Activated naive CD8-positive, alpha-beta T cell treated with anti-CD3 and anti-CD28 coated beads for 36 hours (primary cell): ENCODE measurements at places on chromosomes 6 and 20. TPM values are rescaled to one million over a fixed set of nuclear protein-coding genes. Genes with fewer than 3 reads are reported as not detected.

DNA sequence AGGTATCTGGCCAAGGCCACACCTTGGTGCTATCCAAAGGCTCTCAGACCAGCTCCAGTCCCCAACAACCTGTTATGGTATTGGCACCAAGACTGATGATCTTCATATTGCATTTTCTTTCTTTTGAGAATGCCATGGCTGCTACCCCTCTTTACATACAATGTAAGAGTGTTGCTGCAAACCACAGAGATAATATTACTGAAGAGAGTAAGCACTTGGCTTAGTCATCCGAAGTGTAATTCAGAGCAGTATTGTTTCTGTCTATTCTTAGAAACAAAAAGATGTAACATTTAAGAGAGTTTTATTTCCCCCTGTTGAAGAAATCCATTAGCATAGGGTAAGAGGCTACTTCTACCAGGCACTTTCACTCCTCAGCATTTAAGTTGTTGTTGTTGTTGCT, 212.5 kb downstream of the C6orf118 start:
- H3K4me3 ChIP-seq: no peak overlapping the region
- no peaks in the 10 kb centered on the region for H3K27me3 ChIP-seq
- H3K4me1 ChIP-seq: no peaks in the 10 kb centered on the region
- no peak overlapping the region for H3K27ac ChIP-seq
- no peaks in the 10 kb centered on the region for H3K36me3 ChIP-seq
- DNase-seq: no peak

GRCh38 chr6:81938014-81938856, 185.8 kb upstream of the TENT5A start:
- H3K27ac ChIP-seq: no peak overlapping the region
- no peaks in the 10 kb centered on the region for H3K4me1 ChIP-seq
- no peak overlapping the region for H3K4me3 ChIP-seq

GRCh38 chr6:169527306-169527705, 174.5 kb downstream of the WDR27 start:
- H3K36me3 ChIP-seq: peaks cover 5% of the 10 kb centered on the region
- no peak for DNase-seq
- no peak overlapping the region for H3K4me3 ChIP-seq
- no peak overlapping the region for H3K27ac ChIP-seq

- no peak for DNase-seq
- no peaks in the 10 kb centered on the region for H3K27me3 ChIP-seq
- no peak overlapping the region for H3K4me3 ChIP-seq
- no peak overlapping the region for H3K27ac ChIP-seq
- H3K4me1 ChIP-seq: no peaks in the 10 kb centered on the region
These were observed 86.5 kb upstream of the MYL9 start for GRCh38 chr20:36454698-36455427.

DNA sequence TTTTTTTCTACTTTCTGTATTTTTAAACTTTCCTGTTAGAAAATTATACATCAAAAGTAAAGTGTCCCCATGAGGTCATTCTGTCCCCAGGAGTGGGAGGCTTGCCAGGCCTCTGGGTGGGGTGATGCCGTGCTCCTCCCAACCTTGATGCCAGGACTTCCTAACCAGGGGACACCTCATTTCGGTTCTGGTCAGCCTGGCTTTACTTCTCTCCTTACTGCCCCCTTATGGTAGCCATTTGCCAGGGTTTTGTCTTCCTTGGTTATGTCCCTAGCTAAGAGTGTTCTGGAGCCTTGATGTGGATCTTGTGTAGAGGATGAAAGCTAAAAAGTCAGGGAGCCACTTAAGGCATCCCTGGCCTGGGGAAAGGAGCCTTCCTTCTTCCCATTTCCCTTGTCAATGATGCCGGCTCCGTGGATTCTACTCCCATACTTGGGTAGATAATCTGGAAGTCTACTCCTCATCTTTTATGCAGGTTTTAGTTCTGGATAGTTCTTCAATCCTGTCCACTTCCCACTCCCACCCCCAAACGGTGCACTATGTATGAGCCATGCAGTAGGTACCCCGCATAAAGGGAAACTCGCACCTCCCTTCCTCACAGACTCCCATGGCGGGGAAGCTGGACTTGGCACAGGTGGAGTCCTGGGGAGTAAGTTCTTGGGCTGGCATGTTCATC, 164.1 kb upstream of the SALL4 start:
- no peak overlapping the region for H3K27ac ChIP-seq
- H3K4me3 ChIP-seq: no peak overlapping the region

DNA sequence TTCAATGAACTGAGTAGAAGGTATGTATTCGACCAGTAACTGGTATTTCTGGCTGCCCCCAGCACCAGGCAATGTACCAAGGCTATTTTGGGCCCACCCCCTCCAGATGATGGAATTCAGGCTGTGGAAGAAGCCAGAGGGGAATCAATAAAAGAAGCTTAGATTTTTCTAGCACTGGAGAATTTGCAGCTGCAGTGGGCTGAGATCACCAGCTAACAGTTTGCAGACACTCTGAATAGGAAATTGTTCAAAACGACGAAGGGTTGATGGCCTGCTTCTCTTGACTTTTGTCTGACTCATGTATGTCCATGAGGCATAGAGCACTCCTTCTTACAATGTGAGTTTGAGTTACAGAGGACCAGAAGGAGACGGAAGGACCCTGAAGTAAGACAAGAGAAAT, 32.4 kb upstream of the FBXO9 start:
- no peak overlapping the region for H3K27ac ChIP-seq
- peaks cover 7% of the 10 kb centered on the region for H3K36me3 ChIP-seq

NR2E1 gene
- total RNA-seq: not detected

DNA sequence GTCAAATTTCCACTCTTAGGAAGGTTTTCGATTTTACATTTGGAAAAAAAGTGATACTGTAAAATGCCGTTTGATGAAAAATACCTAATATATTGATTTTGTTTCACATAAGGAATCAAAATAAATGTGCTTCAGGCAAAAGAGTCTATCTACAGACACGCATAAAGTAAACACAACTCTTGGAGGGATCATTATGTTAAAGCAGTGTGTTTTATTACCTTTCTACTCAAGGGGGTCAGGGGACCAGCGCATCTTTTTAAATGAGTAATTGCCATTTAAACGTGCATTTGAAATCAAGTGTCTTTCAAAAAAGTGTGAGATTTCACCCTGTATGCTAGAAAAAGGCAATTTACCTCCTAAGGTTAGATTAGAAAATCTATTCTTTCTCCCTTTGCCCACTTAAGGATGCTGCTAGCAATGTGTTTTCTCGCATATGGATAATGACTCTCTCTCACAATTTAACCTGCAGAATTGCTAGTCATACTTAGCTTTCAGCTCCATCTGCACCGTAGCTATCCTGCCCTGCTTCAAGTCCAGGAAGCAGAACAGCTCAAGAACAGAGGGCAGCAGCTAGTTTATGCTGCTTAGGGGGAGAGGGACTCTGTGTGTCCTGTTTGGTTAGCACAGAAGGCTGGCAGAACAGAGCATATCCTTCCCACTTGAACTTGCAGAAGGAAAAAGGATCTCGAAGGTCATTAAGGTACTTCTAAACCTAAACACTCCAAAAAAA, 35.0 kb downstream of the NKAIN2 start:
- DNase-seq: no peak
- H3K36me3 ChIP-seq: no peaks in the 10 kb centered on the region
- no peaks in the 10 kb centered on the region for H3K4me1 ChIP-seq
- peaks cover 3% of the 10 kb centered on the region for H3K27me3 ChIP-seq
- no peak overlapping the region for H3K27ac ChIP-seq

GRCh38 chr6:161444464-161444863, 170.6 kb upstream of the AGPAT4 start:
- DNase-seq: peak; percentile 31
- H3K36me3 ChIP-seq: no peaks in the 10 kb centered on the region
- H3K4me3 ChIP-seq: no peak overlapping the region
- H3K4me1 ChIP-seq: peaks cover 4% of the 10 kb centered on the region
- H3K27me3 ChIP-seq: peaks cover 6% of the 10 kb centered on the region

GRCh38 chr20:34083137-34083536, 28.9 kb downstream of the EIF2S2 start:
- H3K27ac ChIP-seq: peak overlapping the region; percentile 50
- H3K27me3 ChIP-seq: no peaks in the 10 kb centered on the region
- no peak for DNase-seq

- peak overlapping the region; percentile 75 for H3K27ac ChIP-seq
- no peaks in the 10 kb centered on the region for H3K27me3 ChIP-seq
- peak overlapping the region; percentile 57 for H3K4me3 ChIP-seq
- peak; percentile 32 for DNase-seq
- H3K36me3 ChIP-seq: peaks cover 5% of the 10 kb centered on the region
These were observed 89.2 kb downstream of the RSPH3 start for GRCh38 chr6:158910484-158911440.

- H3K4me1 ChIP-seq: no peaks in the 10 kb centered on the region
- no peak overlapping the region for H3K27ac ChIP-seq
- H3K4me3 ChIP-seq: no peak overlapping the region
These were observed 61.6 kb upstream of the JAG1 start for GRCh38 chr20:10735195-10735949.

GRCh38 chr6:126546541-126547120, 206.7 kb downstream of the CENPW start:
- H3K4me1 ChIP-seq: no peaks in the 10 kb centered on the region
- H3K4me3 ChIP-seq: no peak overlapping the region
- H3K36me3 ChIP-seq: no peaks in the 10 kb centered on the region
- DNase-seq: no peak
- H3K27me3 ChIP-seq: no peaks in the 10 kb centered on the region
- H3K27ac ChIP-seq: no peak overlapping the region
